Fibroblast of lung (primary cell): ENCODE measurements at places on chromosomes 13 and 19. TPM values are rescaled to one million over a fixed set of nuclear protein-coding genes. Genes with fewer than 3 reads are reported as not detected.
A peak's percentile ranks its signal among the peaks of the same experiment; 100 is the strongest.

Gene LRRC4B
- 0.17 and 0.26 TPM in 2 replicates for total RNA-seq

Gene ZNF100
- 1.8 and 2.3 TPM in 2 replicates for total RNA-seq

Gene LHFPL6
- 33.4 and 42.4 TPM in 2 replicates for total RNA-seq

Gene PRTN3
- not detected in 2 replicates for total RNA-seq

- DNase-seq: peak; percentile 5
- H3K27ac ChIP-seq: peak overlapping the region; percentile 69
- H3K27me3 ChIP-seq: no peaks in the 10 kb centered on the region
- H3K4me3 ChIP-seq: peak overlapping the region; percentile 91
- no peaks in the 10 kb centered on the region for H3K36me3 ChIP-seq
Observed at GRCh38 chr13:72726726-72727416, 558 bp downstream of the MZT1 start.

GRCh38 chr13:21517576-21517975, 58.5 kb upstream of the ZDHHC20 start:
- H3K27ac ChIP-seq: no peak overlapping the region
- no peak for DNase-seq
- H3K36me3 ChIP-seq: no peaks in the 10 kb centered on the region
- no peaks in the 10 kb centered on the region for H3K4me1 ChIP-seq

DNA sequence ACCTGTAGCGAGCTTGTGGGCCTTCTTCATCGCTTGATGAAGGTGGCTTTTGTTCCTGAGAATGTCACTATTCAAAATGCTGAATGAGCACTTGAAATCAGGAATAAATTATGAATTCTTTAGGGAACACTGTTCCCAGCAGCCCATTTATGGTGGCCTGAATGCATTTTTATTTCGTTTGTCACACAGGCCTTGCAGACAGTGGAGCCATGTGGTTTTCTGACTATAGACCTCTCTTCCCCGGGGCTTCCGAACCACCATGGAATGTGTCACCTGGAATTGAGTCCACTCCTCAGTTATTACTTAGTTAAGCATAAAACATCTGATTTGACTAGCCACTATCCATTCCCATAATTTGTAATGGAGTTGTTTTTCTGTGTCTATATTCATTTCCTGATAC, 396.9 kb downstream of the IRS2 start:
- no peaks in the 10 kb centered on the region for H3K36me3 ChIP-seq
- H3K4me3 ChIP-seq: no peak overlapping the region
- H3K4me1 ChIP-seq: no peaks in the 10 kb centered on the region
- peak; percentile 68 for DNase-seq

DNA sequence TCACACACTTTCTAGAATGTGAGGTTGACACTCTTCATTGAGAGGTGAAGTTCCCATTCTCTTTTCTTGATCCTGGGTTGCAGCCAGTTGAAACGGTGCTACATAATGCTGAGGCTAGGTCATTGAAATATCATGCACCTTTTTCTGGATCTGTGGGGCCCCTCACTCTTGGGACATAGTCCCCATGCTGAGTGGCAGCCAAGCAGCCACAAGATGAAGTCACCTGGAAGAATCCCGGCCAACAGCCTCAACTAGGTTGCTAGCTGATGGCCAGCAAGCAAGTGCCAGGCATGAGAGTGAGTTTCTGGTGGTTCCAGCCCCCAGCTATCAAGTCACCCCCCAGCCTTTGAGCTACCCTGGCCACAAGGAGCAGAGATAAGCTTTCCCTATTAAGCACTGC, 148.5 kb upstream of the TSHZ3 start:
- no peaks in the 10 kb centered on the region for H3K36me3 ChIP-seq
- H3K27me3 ChIP-seq: no peaks in the 10 kb centered on the region
- no peak overlapping the region for H3K27ac ChIP-seq
- H3K4me3 ChIP-seq: no peak overlapping the region

GRCh38 chr19:10735741-10736140, 17.9 kb downstream of the DNM2 start:
- no peaks in the 10 kb centered on the region for H3K4me1 ChIP-seq
- DNase-seq: no peak
- no peak overlapping the region for H3K4me3 ChIP-seq
- H3K36me3 ChIP-seq: no peaks in the 10 kb centered on the region
- H3K27me3 ChIP-seq: no peaks in the 10 kb centered on the region

GRCh38 chr19:1665565-1666047, 13.2 kb upstream of the TCF3 start:
- no peak overlapping the region for H3K4me3 ChIP-seq
- no peaks in the 10 kb centered on the region for H3K4me1 ChIP-seq
- peaks cover 18% of the 10 kb centered on the region for H3K27me3 ChIP-seq
- DNase-seq: no peak
- H3K27ac ChIP-seq: no peak overlapping the region
- H3K36me3 ChIP-seq: no peaks in the 10 kb centered on the region

DNA sequence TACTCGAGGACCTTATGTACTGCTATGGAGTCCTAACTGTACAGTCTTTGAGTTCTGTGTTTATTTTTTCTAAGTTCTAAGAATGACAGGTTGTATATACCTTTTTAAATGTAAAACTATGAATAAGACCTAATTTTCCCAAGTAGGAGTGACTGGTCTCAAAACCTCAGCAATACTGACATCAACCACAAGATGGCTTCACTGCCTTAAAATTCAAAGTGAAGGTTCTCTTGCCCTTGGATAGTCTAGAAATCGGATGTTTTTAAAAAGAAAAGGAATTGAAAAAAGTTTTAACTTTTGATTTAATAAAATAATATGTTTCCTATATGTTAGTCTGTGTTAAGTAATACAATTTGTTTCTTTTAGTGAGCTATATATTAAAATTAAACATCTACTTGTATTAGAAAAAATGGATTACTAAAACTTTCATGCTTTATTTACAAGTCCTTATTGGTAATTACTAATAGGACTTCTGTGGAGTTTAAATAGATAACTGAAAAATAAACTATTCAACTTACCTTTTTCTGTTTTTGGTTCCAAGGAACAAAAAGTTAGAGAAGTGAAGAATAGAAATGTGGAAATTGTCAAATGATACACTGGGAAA, 52.0 kb downstream of the TDRD3 start:
- H3K4me3 ChIP-seq: no peak overlapping the region
- no peaks in the 10 kb centered on the region for H3K4me1 ChIP-seq
- DNase-seq: peak; percentile 44
- H3K36me3 ChIP-seq: no peaks in the 10 kb centered on the region

DNA sequence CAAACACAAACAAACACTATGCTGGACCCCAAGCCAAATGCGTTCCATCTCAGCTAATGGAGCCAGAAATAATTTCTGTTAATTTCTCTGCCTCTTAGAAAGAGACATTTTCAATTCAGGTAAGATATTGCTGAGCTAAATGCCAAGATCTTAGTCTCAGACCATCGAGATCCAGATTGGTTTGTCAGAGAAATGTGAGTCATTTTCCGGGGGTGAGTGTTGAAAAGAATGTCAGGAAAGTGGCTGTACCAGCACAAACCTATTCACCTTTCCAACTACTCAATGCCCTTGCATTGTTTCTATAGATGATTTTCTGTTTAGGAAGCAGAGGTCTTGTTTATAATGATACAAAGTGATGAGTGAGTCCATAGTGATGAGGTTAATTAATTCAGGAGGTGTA, 266.8 kb upstream of the TSHZ3 start:
- H3K4me3 ChIP-seq: no peak overlapping the region
- H3K36me3 ChIP-seq: no peaks in the 10 kb centered on the region
- H3K27me3 ChIP-seq: no peaks in the 10 kb centered on the region
- no peaks in the 10 kb centered on the region for H3K4me1 ChIP-seq
- H3K27ac ChIP-seq: no peak overlapping the region

DNA sequence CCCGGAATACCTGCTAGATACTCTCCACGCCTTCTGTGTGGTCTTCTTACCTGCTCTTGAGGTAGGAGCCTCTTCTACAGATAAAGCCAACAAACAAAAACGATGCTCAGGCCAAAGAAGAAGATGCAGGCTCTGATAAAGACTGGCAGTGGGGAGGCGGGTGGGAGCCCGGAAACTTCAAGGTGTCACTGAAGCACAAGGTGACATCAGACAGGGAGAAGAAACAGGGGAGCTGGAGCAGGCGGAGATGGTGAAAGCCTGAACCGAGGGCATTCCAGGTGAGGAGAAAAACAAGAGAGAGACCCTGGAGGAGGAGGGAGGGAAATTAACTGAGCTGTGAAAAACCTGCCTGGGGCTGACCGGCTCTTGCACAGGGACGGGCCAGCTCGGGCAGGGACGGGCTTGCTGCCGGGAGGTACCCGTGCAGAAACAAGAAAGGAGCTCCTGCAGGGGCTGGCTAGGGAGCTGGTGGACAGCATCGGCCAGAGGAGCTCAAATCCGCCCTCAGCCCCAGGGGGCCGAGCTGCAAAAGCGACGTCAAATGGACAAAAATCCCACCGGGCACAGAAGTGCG, 19.0 kb downstream of the GNG7 start:
- H3K4me3 ChIP-seq: no peak overlapping the region
- H3K27ac ChIP-seq: no peak overlapping the region
- no peaks in the 10 kb centered on the region for H3K36me3 ChIP-seq
- no peaks in the 10 kb centered on the region for H3K27me3 ChIP-seq
- DNase-seq: no peak

GRCh38 chr13:21476893-21477472, 17.9 kb upstream of the ZDHHC20 start:
- no peaks in the 10 kb centered on the region for H3K4me1 ChIP-seq
- H3K36me3 ChIP-seq: no peaks in the 10 kb centered on the region
- H3K27ac ChIP-seq: no peak overlapping the region
- peak overlapping the region; percentile 53 for H3K4me3 ChIP-seq
- H3K27me3 ChIP-seq: no peaks in the 10 kb centered on the region

GRCh38 chr13:48626077-48626449, 27.7 kb upstream of the CYSLTR2 start:
- H3K4me1 ChIP-seq: no peaks in the 10 kb centered on the region
- H3K4me3 ChIP-seq: no peak overlapping the region
- no peaks in the 10 kb centered on the region for H3K36me3 ChIP-seq
- H3K27ac ChIP-seq: no peak overlapping the region
- peak; percentile 80 for DNase-seq
- no peaks in the 10 kb centered on the region for H3K27me3 ChIP-seq

- no peak within 1 kb of the TSS for H3K27ac ChIP-seq
- no peak within 1 kb of the TSS for H3K4me3 ChIP-seq
- no peak for DNase-seq
Observed at GRCh38 chr19:54905803-54906511, at the start of gene NCR1. Gene NCR1, plus strand, starts transcription at chr19:54906148. Its CDS starts 40 bp downstream, at chr19:54906188.

- peaks cover 3% of the 10 kb centered on the region for H3K4me1 ChIP-seq
- no peak overlapping the region for H3K27ac ChIP-seq
- H3K36me3 ChIP-seq: no peaks in the 10 kb centered on the region
- peaks cover 17% of the 10 kb centered on the region for H3K27me3 ChIP-seq
- no peak for DNase-seq
Observed at GRCh38 chr19:17685451-17686022, 2.6 kb downstream of the UNC13A start.

- H3K27me3 ChIP-seq: no peaks in the 10 kb centered on the region
- peaks cover 11% of the 10 kb centered on the region for H3K36me3 ChIP-seq
- H3K4me3 ChIP-seq: peak overlapping the region; percentile 65
- peak overlapping the region; percentile 90 for H3K27ac ChIP-seq
Observed at GRCh38 chr19:12997179-12997966, 2.1 kb downstream of the NFIX start.

DNA sequence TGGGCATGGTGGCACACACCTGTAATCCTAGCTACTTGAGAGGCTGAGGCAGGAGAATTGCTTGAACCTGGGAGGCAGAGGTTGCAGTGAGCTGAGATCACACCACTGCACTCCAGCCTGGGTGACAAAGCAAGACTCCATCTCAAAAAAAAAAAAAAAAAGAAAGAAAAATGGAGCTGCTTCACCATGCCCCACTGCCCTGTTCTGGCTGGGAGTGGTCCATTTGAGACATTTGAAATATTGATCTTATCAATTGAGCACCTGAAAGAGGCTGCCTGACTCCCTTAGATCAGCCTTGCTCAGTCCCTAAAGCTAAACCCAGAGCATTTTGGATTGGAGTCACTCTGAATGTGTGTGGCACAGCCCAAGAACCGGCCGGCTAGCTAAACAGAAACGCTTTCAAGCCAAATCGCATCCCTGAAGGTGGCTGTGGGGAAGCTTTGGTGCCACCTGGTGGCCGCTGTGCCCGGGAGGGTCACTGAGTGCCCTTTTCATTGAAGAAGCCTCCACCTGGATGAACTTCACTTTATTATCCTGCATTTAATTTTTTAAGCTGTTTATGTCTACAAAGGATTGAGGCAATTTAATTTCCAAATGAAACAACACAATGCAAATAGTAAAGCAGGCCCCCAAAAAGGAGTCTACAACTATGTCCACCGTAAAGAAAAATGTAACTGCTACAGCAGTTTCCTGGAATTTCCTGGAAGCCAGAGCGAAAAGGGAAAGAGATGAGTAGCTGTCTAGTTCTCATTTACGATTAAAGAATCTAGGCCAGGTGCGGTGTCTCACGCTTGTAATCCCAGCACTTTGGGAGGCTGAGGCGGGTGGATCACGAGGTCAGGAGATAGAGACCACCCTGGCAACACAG, 53.1 kb upstream of the SERPINE3 start:
- H3K27ac ChIP-seq: no peak overlapping the region
- no peaks in the 10 kb centered on the region for H3K4me1 ChIP-seq
- H3K36me3 ChIP-seq: no peaks in the 10 kb centered on the region
- H3K4me3 ChIP-seq: no peak overlapping the region
- no peaks in the 10 kb centered on the region for H3K27me3 ChIP-seq
